ENCODE measurements at places on chromosomes 4 and X.

DNA sequence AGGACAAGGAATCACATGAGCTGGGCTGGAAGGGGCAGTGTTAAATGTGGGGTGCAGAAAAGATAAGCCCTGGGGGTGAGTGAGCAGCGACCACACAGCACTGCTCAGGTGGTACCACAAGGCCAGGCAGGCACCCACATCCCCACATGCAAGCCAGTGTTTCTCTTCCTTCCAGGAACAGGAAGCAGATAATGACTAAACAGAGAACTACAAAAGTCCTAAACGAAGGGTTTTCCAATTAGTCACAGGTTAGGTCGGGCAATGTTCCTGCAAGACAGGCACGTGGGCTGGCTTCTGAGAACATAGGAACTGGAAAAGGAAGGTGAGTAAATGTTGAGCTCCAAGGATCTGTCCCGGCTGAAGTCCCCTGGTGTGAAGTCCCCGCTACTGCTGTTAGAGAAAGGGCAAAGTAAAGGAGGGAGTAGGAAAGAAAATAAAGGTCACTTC is 19.5 kb downstream of the RELL1 start:
- no peak for DNase-seq

GRCh38 chrX:12865359-12865758 is 1.5 kb upstream of the TLR7 start:
- DNase-seq = no peak

- DNase-seq = no peak
Measured at GRCh38 chr4:7765666-7766065, 174.0 kb downstream of the AFAP1 start.

DNA sequence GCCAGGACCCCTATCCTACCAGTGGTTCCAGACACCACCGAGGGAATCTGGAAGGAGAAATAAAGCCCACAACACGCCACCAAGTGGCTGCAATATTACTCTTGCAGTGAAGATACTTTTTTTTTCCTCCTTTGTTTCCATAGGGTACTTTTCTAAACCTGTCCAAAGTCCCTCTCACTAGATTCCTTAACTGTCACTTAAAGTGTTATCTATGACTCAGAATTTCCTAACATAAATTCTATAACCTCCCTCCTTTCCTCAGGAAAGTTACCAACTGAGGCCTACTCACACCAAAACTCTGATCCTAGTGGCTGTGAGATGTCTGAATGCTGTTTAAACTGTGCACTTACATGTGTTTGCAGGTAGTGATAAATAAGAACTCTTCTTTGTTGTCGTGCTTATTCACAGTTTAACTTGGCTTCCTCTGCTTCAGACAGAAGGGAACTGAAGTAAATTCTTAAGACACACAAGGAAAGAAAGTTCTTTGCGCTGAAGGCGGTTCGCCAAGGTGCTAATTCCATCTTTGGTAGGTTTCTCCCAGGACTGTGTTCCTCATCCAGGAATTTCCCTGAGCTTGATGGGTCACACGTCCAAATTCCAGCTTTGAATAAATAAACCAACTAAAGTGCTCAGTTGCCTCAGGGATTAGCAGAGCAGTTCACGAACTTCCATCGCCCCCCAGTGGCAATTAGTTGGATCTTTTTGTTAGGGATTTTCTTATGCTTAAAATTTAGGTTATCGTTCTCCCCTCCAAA is 10.7 kb upstream of the HCCS start:
- DNase-seq = no peak

DNA sequence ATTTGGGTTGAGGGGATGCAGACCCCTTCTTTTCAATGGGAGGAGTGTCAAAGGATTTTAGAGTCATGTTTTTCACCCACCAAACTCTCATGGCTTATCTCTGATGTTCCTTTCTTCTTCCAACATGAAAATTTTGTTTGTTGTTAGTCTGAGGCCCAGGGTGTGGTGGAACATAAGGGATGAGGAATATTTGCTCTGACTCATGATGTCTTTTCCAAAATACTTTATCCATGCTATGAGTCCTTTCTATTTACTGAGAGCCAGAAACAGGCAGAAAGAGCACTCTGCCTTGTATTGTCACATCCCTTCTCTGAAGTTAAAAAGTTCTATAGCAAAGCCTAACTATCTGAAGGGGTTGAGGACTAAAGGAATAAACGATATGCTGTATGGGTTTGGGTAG is 61.6 kb upstream of the GYPA start:
- no peak for DNase-seq

- no peak for DNase-seq
Measured at GRCh38 chr4:26424153-26424552, 66.1 kb downstream of the CCKAR start.

DNA sequence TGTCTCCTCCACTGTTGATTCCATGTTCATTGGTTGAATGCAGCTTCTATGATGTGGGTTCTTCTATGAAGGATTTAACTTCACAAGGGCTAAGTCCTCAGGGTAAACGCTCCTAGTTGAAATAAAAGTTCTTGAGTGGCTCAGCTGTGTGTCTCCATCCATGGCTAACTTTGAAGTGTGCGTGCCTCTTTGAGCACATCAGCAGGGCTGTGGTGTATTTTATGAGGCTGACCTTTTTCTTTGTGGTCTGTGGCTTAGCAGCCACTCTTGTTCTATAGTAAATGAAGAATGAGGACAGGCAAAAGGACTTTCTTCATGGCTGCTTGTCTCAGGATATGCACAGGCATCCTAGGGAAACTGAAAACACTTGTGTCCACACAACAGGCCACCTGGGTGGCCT is 88.5 kb downstream of the KIT start:
- DNase-seq = no peak

DNA sequence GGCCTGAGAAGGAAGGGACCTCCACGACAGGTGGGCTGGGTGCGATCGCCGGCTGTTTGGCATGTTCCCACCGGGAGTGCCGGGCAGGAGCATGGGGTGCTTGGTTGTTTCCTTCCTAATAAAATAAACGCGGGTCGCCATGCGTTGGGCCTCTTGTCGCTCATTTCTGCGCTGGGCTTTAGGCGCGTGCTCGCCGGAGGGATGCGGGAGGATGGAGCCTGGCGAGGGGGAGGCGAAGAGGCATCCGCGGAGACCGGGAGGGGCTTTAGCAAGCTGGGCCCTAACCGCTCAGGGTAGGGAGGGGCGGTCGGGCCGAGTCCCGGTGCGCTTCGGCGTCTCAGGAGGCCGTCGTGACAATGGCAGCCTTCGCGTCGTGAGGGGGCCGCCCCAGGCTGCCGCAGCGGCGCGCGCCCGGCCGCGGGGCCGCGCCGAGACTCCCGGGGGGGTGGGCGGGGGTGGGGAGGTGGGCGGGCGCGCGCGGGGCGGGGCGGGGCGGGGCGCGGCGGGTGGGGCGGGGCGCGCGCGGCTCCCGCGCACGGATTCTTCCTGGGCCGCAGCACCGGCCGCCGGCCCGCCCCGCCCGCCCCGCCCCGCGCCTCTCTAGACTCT is 476 bp upstream of the GDI1 start:
- DNase-seq = no peak

Data from NCI-H1417 treated with DMSO at 0.1 percent for 48 hours (cell line).